ENCODE measurements at places on chromosomes 11 and 22. TPM values are rescaled to one million over a fixed set of nuclear protein-coding genes. Genes with fewer than 3 reads are reported as not detected.
A peak's percentile ranks its signal among the peaks of the same experiment; 100 is the strongest.

The LAYN gene
- polyA plus RNA-seq = 7.8 TPM

The PLEKHB1 gene
- 17.8 TPM for polyA plus RNA-seq

GRCh38 chr11:72243173-72244059 is 560 bp downstream of the PHOX2A start:
- DNase-seq = no peak

DNA sequence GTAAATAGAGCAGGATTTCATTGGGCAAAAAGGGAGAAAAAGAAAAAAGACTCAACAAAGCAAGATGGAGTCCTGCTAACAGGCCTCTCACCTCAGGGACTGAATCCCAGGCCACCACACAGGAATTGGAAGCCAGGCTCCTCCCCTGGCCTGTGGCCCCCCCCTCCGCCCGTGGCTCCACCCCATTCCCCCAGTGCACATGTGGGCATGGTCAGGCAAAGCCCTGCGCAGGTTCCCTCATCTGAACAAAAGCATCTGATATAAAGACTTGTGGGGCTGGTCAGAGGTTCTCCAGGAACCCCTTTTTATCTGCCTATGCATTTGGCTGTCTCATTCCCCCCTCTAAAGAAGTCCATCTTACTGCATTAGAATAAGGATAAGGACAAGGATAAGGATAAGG is 46.0 kb upstream of the PAK1 start:
- DNase-seq = no peak

DNA sequence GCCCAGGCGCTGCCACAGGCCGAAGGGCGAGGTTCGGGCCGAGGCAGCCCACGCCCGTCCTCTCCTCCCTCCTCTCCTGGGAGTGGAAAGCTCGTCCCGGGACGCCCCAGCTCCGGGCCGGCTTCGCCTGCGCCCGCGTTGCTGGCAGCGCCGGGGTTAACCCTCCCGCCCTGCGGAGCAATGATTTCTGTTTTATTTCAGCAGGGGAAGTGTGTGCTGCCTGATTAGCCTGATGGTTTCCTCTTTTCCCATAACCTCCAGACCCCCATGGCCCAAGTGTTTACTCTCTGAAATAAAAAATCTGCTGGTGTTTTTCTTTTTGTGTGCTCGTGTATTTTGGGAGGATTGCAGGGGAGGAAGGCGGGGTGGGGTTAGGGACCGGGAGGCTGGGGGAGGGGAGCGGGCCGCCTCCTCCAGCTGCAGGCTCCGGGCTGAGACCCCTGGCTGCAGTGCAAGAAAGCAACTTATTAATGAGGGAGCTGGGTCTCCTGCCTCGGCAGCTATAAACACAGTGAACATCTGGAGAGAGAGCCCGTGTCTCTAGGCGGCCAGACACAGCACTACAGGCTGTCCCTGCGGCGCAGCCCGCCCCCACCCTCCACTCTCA is 38.6 kb downstream of the ETS1 start:
- peak; percentile 74 for DNase-seq

DNA sequence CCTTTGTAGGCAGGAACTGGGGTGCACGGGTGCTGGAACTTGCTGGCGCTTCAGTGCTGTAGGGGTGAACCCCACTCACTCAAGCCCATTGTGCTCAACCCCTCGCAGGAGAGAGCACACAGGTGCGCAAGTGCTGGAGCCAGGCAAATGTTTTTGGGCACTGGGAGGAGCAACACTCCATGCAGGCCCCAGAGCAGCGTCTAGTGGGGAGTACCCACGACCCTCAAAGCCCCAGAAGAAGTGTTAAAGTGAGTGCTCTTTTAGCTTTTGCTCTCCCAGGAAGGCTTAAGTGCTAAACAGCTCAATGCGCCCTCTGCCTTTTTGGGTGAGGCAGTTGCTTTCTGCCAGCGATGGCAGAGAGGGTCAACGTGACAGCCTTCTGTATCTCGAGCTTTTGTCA is 282.2 kb upstream of the ARHGAP42 start:
- DNase-seq = no peak

- DNase-seq = no peak
Measured at GRCh38 chr22:44776605-44777363, 24.4 kb downstream of the ARHGAP8 start.

DNA sequence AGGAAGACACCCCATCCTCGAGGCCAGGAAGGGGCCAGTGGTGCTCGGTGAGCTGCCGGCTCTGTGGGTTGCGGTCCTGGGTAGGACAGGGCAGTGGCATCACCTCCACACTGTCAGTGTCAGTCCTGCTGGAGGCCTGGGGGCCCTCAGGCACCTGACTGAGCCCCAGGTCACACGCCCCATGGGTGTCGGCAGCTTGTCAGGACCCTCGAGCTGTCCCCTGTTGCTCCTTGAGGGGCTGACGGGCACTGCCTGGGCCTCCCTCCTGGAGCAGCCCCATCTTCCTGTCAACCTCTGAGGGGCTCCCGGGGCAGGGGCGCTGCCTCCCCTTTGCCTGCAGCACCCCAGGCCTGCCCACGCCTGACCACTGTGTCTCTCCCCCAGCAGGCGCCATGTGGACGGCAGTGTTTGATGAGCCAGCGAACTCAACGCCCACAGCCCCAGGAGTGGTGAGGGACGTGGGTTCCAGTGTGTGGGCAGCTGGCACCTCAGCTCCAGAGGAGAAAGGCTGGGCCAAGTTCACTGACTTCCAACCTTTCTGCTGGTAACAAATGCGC is 35.4 kb downstream of the SBF1 start:
- no peak for DNase-seq

DNA sequence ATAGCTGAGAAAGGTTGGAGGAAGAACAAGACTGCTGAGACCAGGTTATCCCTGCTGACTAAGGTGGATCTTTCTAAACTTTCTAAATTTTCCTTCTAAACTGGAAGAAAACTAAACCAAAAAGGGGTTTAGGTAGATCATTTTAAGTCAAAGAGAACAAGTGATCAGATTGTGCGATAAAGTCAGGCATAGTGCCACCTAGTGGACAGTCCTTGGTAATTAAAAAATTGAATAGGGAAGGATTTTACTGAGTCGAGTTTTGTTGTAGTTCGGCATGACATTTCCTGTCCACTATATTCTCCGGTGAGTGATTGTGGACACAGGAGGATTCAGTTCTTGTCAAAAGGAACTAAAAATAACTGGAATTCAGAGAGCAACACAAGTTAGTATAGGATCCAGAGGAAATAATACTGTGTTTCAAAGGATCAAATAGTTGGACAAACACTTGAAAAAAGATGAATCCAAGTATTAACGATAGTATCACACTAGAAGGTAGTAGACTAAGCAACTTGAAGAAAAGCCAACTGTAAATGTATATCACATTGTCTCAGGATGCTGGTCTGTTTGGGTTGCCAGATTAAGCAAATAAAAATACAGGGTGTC is 1236.4 kb downstream of the FAM181B start:
- peak; percentile 37 for DNase-seq

Measured in right renal pelvis (tissue), 4 donors.